ENCODE measurements at places on chromosomes 7 and 10.

DNA sequence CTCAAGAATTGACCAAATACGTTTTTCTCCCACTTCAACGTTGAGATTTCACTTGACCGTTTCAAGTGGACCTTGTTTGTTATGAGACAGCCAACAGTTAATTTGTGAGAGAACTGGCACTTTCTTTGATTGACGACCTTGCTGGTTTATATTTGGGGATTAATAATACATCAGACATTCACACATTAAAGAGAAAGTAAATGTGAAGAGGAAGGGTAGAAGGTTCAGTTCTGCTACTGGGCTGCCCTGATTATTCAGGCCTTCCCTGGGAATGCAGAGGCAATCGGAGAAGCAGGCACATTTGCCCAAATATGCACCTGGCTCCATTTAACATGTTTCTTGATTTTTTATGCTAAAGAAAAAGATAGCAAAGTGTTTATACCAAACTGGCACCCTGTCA is 114.1 kb downstream of the POU6F2 start:
- no peak for DNase-seq

DNA sequence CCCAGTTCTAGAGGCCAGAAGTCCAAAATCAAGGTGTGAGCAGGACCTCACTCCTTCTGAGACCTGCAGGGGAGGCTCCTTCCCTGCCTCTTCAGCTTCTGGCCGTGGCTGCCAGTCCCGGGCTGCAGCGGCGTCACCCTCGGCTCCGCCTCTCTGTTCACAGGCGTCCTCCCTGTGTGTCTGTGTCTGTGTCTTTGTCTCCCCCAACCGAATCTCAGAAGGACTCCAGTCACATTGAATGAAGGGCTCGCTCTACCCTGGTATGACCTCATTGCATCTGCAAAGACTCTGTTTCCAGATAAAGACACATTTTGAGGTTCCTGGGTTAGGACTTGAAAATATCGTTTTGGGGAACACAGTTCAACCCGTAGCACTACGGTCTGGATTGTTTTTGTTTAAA is 33.1 kb upstream of the GALNT11 start:
- peak; percentile 39 for DNase-seq

- DNase-seq = no peak
These were observed 47.2 kb downstream of the MALSU1 start for GRCh38 chr7:23346316-23346715.

DNA sequence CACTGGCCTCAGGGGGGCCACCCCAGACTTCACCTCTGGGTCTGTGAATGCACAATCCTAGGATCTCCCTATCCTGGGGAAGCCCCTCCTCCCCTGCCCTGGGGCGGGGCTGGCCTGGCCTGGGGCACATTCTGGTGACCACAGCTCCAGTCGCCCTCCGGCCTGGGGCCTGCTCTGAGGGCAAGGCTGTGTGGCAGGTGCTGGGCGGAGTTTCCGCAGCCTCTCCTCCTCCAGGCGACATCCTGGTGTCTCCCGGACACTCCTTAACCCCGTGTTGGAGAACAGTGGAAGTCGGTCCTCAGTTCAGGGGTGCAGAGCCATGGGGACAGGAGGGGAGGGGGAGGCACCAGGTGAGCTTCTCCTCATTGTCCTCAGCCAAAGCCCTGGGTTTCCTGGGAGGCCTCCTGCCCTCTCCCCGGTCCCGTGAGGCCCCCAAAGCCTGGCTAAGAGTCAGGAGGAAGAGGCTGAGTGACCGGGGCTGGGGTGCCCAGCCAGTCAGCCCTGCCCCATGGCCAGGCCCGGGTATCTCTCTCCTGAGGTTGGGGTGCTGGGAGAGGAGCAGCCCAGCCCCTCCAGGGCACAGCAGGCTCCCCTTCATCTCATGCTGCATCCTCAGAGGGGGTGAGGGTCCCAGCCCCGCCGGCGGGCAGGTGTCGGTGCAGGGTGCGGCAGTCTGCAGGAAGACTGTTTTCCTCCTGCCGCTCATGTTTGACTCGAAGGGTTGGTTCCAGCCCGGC is 22.6 kb downstream of the UNCX start:
- DNase-seq = no peak

DNA sequence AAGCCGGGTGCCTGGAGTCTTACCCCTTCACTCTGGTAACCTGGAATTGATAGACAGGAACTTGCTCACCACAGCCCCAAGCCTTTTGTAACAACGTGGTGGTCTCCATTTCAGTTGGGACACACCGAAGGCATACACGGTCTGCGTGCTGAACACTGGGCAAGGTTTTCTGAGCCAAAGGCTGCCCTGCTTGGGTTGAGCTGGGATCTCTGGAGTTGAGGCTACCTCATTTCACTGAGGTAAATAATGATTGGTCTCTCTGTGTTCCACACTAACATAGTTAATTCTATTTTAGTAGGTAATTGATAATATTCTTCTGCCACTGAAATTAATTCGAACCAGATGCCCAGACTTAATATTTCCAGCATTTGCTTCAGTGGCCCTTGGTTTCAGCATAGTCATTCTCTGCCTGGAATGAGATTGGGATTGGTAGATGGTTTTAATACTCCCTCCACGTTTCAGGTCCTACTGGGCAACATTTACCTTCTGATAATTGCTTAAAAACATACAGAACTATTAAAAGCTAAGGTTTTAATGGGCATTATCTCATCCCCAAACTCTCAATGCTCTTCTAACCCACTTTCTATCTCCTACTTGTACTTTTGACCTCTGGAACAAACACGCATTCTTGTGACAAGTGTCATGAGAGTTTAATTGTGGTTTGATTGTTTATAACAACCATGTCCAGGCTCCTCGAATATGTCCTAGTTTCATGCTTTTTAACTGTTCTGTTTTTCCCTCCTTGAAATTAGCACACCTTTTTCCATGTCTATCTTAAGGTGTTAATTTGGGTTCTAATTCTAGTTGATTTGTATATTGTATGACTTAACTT is 202.3 kb upstream of the KLF6 start:
- no peak for DNase-seq

DNA sequence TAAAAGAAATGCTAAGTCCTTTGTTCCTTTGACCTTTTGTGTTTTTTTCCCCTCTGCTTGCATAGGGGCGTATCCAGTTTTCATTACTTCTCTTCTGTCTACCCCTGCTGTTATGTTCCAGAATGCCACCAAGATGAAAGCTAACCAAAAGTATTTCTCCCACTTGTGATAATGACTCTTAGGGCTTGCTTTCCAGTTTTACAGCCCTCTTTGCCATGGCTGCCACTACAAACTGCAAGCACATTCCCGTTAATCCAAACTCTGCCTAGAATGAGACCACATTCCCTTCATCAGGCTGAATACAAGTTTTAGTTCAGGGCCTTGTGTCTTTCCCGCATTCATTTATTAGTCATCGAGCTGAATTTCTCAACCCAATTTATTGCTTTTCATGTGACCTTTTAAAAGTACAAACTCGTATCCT is 23.6 kb upstream of the CD36 start:
- no peak for DNase-seq

GRCh38 chr10:110872984-110873923 is 1.5 kb downstream of the PDCD4 start:
- peak; percentile 54 for DNase-seq

- DNase-seq = no peak
These were observed 53.6 kb upstream of the AOAH start for GRCh38 chr7:36777855-36778254.

DNA sequence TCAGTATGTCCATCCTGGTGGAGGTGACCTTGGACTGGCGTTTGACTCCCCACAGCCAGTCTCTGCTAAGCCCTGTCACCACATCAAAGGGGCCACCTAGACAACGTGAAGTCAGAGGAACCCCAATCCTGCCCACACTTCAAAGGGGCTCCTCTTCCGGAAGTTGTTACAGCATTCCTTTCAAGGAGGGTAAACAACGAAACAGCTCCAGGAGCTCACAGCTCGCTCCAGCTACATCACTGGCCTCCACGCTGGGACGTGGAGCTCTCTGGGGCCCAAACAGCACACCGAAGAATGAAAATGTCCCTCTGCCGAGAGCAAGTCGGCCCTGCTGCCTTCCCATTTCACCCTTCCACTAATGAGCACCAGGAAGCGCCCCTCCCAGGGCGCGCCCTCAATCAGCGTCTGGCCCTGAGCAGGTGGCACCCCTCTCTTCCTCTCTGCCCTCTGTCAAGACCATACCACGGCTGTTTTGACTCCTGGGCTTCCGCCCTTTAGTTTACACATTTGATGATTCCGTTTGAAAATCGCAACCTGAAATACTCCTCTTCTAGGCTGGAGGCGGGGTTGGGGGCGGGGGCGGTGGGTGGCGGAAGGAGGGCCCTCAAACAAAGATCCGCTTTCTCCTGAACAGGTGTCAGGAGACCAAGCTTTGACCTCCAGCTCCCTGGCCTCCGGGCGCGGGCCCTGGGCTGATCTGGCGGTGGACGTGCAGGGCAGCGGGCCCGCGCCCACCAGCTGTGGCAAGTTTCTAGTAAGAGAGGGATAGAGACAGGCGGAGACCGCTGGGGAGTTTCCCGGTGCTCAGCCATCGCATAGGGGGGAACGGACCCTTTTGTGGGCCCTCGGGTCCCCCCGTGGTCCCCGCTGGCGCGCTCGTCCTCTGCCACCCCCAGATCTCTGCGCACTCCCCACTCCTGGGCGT is 53.1 kb upstream of the KDM7A start:
- peak; percentile 95 for DNase-seq

- no peak for DNase-seq
These were observed 3.2 kb upstream of the MRPS24 start for GRCh38 chr7:43872406-43873110.

DNA sequence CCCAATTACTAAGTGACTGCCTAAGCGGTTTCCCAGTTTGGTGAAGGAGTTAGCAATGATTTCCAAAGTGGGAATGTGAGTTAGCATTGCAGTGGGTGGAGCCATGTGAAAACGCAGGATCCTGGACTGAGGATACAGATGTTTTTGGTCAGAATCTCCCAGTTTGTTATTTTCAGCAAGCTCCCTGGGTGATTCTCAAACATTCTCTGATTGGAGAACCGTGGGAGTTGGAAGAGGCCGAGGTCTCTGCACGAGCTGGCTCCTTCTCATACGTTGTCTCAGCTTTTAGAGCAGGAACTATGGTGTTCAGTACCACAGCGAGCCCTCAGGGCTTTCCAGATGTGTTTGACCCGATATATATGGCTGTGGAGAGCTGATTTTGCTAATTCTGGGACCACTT is 396.5 kb upstream of the NPVF start:
- DNase-seq = no peak

GRCh38 chr10:132320654-132321469 is 11.1 kb upstream of the LRRC27 start:
- DNase-seq = no peak

DNA sequence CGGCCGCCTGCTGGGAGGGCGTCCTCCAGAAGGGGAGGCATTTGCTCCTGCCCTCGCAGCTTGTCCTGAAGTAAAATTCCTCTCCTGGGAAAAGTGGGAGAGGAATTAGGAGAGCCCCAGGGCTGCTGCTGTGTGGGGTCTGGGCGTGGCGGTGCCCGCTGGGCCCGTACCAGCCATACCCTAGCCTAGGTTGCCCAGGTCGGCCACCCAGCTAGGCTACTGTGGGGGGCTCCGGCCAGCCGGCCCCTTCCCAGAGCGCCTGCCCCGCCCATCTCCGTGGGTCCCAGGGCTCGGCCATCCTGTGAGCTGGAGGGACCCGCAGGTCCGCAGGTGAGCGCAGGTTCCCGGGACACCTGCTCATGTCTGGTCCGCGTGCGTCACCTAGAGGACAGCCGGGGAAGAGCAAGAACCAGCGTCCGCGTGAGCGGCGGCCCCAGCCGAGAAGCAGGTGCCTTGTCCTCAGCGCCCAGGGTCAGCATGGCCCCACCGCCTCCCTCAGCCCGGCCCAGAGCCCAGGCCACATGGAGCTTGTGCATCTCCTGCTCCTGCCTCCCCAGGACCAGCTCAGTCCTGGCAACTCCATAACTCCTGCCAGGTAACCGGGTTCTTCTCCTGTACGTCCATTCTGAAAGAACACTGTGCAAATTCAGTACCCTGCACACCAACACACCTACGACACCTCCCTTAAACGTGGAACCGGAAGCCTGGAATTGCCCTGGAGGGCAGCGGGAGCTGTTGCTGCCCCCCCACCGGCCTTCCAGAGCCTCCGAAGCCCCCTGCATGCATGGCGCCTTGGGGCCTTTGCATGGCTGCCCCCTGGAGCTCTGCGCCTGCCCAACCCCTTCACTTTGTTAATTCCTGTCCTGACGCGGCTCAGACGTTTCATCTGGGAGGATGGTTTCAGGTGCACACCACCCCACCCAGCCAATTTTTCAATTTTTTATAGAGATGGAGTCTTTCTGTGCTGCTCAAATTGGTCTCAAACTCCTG is 22.8 kb upstream of the FOXL3 start:
- no peak for DNase-seq

- no peak for DNase-seq
These were observed 48.2 kb upstream of the EBLN1 start for GRCh38 chr10:22265839-22266537.
